ENCODE measurements at places on chromosomes 3 and 15.

- DNase-seq: no peak
These were observed 407.7 kb downstream of the FOXP1 start for GRCh38 chr3:71175691-71176365.

DNA sequence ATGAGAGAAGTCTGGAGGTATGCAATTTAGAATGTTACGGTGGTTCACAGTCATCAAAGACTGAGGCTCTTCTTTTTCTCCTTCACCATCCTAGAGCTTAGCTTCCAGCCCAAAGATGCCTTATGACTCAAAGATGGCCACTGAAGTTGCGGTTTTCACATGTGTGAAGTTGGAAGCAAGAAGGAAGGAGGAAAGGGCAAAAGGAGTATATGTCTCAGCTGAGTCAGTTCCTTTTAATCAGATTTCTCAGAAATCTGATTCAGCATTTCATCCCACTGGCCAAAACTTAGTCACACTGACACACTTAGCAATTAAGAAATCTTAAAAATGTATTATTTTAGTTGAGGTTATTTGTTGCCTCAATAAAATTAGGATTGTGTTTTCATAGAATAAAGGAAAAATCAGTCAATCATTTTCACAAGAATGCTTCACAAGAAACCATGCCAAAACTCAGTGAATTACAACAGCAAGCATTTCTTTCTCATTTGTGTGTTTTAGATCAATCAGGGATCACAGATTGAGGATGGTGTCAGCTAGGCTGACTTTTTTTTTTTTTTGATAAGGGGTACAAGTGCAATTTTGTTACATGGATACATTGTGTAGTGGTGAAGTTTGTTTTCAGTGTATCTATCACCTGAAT is 211.1 kb upstream of the GADL1 start:
- DNase-seq: no peak

DNA sequence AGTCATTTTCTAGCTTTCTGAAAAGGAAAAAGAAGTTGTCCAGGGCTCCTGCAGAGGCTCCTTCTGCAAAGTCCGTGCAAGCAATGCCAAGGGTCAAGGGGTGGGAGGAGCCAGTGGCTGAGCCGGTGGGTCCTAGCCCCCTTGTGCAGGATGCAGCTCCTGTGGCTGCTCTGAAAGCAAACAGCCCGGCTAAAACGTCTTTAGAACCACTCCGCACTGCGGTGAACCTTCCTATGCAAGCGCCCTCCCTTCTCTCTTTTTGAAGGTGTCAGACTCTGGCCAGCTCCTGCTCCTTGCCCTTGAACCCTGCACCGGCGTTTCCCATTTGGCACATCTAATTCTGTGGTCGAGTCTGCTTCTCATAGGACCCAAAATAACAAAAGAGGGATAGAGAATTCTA is 183.1 kb downstream of the UACA start:
- no peak for DNase-seq

GRCh38 chr3:128554100-128554464 is 61.1 kb upstream of the GATA2 start:
- DNase-seq: no peak

GRCh38 chr3:42345811-42346210 is 64.6 kb downstream of the LYZL4 start:
- DNase-seq: no peak

DNA sequence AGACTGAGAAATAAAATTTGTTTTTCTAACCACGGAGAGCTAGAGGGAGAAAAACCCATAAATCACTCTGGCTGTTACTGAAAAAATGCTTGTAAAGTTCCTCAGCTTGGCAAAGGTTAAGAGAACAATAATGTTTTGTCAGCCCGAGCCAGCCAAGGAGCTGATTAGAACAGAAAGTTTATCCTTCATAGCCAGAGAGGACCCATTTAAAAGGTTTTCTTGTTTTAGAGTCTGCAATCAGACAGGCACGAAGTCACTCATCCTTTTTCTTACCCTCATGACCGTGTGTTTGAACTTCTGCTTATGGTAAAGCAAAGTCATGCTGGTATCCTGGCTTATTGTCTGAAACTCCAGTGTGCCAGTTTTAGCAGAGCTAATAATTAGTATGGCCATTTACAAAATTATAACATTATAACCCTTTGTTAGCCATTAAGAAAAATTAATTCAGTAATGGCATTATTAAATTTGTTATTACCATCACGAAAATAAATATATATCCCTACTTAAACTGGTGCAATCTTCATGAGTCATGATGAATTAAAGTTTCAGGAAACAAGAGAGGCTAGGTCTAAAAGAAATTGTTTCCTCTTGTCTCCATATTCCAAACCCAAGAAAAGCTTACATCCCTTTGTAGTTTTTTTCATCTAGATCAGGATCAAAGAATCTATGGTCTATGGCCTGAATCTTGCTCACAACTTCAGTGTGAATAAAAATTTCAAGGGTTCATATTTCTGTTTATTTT is 13.5 kb upstream of the STXBP5L start:
- DNase-seq: no peak

GRCh38 chr3:123664753-123665152 is 79.9 kb upstream of the HACD2 start:
- DNase-seq: no peak

DNA sequence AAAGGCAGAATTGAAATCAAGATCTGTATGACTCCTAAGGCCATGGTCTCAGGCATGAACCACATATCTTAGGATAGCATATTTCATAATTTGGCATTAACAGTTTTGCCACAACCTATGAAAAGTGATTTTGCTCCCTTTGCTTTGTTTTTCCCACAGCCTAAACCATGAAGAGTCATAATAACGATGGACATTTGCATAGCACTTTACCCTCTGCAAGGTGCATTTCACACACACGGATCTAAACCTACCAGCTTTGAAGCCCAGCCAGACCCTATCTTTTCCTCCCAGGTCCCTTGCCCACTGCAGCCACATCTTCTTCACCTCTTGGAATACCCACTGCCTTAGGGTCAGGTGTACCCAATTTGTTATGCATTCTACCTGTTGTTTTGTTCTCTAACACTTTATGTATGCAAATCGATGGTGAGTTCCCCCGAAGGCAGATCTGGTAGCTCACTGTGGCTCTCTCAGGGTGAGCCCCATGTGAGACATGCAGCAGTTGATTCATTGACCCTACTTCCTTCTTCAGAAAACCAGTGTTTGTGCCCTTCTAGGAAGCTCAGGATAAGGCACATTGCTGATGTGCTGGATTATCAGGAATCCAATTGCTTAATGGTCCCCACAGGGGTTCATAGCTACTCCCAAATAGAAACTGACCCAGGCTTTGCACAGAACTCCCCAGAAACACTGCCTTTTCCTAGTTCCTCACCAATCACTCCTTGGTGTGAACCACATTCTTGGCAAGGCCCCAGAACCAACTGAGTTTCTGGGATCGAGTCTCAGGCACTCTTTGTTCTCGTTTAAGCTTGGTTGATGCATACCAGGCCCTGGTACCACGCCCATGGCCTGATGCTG is 8.7 kb downstream of the ARHGAP31 start:
- no peak for DNase-seq

- no peak for DNase-seq
These were observed 63.0 kb upstream of the ACP3 start for GRCh38 chr3:132254076-132254755.

GRCh38 chr3:28114893-28115292 is 126.5 kb upstream of the CMC1 start:
- DNase-seq: no peak

- no peak for DNase-seq
These were observed 21.9 kb upstream of the P2RY13 start for GRCh38 chr3:151351219-151351618.

GRCh38 chr3:38314112-38314763 is 32.1 kb downstream of the SLC22A14 start:
- no peak for DNase-seq

DNA sequence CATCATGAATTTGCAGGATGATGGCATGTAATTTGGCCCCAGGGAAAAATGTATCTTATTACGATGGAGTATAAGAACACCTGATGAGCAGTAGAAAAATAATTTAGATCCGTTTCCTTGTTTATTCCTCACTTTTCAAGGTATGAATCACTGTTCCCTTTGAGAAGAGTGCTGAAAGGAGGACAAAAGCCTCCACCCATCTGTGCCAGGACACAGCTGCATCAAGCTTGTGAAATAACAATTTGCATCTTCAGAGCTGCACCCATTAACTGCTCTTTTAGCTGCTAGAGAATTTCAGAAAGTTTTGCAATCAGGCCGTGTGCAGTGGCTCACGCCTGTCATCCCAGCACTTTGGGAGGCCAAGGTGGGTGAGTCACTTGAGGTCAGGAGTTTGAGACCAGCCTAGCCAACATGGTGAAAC is 9.6 kb downstream of the CLDND1 start:
- no peak for DNase-seq

GRCh38 chr3:15360788-15361493 is 28.6 kb upstream of the SH3BP5 start:
- peak; percentile 39 for DNase-seq

DNA sequence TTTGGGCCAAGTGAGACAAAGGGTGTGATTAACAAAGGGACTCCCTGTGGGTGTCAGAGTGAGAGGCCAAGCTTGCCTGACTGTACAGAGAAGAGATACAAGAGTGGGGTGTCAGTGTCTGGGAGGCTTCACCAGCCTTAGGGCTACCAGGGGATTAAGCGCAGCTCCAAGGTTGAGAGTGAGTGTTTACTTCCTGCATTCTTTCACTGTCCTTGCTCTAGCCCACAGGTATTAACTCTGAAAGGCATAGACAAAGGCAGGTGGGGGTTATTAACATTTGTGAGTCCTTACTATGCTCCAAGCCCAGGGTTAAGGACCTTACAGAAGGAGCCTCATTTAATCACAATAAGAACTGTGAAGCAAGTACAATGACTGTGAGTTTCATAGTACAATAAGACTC is 107.6 kb downstream of the IL20RB start:
- DNase-seq: no peak

GRCh38 chr3:194130807-194131589 is 5.0 kb upstream of the HES1 start:
- DNase-seq: peak; percentile 81

GRCh38 chr3:75049533-75049932 is 435.1 kb upstream of the CNTN3 start:
- no peak for DNase-seq

DNA sequence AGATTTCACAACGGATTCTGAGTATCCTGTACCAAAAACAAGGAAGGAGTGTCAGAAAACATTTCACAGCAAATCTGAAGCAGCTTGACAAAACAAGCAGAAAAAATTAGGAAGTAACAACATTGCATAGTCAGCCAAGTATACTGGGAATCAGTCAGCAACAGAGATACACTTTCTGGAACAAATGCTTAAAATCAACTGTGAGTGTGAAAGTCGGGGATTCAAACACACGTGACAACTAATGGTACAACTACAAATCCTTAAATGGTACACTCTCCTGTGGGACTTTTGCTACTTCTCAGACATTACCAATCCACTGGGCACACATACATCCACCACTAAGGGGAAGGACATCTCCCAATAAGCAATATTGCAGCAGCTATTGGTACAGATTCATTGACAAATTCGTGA is 296.6 kb upstream of the MME start:
- DNase-seq: no peak

DNA sequence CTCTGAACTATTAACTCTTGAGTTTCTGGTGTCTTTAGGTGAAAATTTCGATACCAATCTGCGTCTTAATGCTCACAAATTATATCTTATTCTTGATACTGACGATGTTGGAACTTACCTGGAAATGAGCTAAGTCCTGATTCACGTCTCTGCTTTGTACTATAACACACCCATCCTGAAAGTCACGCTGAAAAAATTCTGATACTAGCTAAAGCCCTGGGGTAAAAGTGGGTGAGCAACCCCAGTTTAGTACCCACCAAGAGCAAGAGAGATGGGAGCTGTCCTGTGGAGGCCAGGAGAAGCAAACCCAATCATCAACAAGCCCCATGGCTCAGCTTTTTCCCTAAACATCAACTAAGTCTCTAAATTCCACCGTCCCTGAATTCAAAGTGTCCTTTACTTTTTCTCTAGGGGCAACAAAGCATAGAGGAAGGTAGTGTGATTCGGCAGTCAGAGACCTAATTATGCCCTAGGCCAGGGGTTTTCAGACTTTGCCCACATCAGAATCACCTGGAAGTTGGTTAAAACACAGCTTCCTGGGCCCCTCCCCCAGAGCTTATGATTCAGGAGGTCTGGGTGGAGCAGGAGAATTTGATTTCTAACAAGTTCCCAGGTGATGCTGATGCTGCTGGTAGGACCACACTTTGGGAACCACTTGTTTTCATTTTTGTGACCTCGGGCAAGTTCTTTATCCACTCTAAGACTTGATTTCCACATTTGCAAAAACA is 90.2 kb downstream of the OSBPL10 start:
- no peak for DNase-seq

GRCh38 chr3:34033839-34034238 is 235.4 kb downstream of the PDCD6IP start:
- DNase-seq: no peak

- DNase-seq: peak; percentile 16
These were observed 159.8 kb upstream of the TSC22D2 start for GRCh38 chr3:150248116-150248887.

DNA sequence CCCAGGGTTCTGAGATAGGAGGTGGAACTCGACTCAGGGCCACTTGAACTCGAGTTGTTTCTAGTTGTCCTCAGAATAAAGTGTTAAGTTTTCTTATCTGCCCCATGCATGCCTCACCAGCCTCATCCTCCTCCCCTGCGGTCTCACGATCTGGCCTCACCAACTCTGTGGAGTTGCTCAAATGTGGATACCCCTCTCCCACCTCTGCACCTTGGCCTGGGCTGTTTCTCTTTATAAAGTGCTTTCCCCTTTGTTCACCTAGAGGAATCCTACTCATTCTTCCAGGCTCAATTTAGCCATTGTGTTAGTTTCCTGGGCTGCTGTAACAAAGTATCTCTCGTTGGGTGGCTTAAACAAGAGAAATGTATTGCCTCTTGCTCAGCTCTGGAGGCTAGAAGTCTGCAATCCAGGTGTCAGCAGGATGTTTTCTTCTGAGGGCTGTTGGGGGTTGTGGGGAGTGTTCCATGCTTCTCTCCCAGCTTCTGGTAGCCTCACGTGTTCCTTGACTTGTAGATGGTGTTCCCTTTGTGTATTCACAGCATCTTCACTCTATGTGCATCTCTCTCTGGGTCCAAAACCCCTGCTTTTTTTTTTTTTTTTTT is 100.7 kb downstream of the MEX3B start:
- no peak for DNase-seq

DNA sequence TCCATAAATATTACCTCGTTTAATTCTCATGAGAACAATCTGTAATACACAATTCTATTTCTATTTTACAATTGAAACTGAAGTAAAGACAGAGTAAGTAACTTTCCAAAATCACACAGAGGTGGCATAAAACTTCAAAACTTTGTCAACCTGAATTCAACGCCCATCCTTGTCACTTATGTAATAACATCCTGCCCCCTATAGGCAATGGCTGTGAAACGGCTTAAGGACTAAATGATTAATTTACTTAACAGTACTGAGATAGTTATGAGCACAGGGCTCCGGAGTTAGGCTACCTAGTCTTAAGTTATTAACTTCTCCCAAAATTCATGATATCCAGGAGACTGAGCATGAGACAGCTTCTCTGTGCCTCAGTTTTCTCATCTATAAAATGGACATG is 293.1 kb upstream of the CHRM5 start:
- DNase-seq: peak; percentile 65

DNA sequence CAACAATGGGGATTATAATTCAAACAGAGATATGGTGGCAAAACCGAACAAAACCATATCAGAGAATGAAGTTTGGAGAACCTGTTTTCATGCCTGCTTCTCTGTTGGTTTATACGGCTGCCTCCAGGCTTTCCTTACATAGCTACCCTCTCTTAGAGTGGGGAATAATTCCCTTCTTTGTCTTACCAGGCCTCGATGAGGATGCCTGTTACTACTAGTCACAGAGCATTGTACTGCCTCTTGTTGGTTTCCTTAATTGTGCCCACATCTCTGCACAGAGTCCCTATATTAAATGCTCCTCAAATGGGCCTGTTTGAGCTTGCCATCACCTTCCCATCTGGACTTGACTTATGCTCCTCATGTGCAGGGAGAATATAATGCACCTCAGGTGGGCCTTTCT is 92.9 kb downstream of the NCEH1 start:
- no peak for DNase-seq
